T-helper 17 cell (primary cell): ENCODE measurements at places on chromosomes 5 and 9. TPM values are rescaled to one million over a fixed set of nuclear protein-coding genes. Genes with fewer than 3 reads are reported as not detected.

GPR151 gene
- total RNA-seq: not detected

CDH6 gene
- not detected for total RNA-seq

PAEP gene
- not detected for total RNA-seq

PHYHD1 gene
- total RNA-seq: not detected

DCAF12 gene
- 14.8 TPM for total RNA-seq

CDH9 gene
- not detected for total RNA-seq
